ENCODE measurements at places on chromosomes 11 and 22.

GRCh38 chr22:46748908-46749675 lies 11.0 kb upstream of the CERK start:
- no peak for DNase-seq

DNA sequence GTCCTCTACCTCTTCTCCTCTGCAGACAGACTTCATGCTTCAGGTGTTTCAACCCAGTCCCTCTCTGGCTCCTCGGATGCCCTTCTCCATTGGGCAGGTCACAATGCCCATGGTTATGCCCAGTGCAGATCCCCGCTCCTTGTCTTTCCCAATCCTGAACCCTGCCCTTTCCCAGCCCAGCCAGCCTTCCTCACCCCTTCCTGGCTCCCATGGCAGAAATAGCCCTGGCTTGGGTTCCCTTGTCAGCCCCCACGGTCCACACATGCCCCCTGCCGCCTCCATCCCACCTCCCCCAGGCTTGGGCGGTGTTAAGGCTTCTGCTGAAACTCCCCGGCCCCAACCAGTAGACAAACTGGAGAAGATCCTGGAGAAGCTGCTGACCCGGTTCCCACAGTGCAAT lies 9.3 kb upstream of the BACE1-AS start:
- no peak for DNase-seq

GRCh38 chr11:119782739-119783072 lies 53.7 kb upstream of the NECTIN1 start:
- DNase-seq, result no peak

DNA sequence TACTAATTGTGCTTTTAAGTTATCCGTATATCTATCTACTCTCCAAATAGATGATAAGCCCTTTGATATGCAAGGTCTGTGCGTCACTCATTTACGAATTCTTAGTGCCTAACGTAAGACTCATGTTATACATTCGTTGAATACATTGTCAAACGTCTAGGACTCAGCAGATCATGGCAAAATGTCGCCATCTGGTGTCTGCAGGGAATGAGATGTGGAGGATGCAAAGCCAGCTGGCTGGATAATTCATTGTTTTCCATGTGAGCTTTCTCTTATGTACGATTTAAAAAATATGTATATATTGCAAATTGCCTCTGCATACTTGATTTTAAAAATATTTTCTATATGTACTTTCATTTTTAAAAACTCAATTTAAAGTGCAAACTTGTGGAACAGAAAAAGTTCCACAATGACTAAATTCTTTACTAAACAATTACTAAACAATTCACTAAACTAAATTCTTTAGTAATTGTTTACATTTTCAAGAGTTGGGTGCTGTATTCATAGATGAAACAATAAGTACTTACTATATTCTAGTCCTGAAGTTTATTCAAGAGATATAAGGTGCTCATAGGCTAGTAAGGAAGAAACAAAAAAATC lies 33.8 kb downstream of the ZNF202 start:
- peak; percentile 17 for DNase-seq

DNA sequence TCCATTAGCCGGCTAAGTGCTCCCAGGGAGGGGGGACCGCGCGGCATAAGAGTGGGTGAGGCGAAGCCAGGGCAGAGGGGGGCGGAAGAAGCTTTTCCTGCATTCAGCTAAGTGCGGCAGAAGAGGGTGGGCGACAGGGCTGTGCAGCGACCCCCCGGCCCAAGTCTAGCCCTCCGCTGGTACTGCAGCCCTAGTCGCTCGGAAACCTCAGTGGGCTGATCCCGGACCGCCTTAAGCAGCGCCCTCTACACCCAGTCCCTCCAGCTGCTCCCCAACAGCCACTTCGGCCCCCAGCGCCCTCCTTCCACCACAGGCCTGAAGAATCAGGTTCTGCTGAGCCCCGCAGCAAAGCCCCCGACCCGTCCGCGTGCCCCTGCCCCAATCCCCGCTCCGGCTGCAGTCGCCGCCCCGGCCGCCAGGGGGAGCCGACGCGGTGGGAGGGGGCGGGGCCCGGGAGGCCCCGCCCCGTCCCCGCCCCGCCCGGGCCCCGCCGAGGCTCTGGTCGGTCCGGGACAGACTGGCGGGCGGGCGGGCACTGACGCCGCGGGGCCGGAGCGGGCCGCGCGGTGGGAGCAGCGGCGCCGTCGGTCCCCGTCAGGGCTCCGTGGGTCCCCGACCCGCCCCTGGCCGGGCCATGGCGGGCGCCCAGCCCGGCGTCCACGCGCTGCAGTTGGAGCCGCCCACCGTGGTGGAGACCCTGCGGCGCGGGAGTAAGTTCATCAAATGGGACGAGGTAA lies at the start of gene PLCB3:
Gene PLCB3 (plus strand): TSS at position 515 of the 737 bp plus-strand sequence. CDS start 120 bp downstream, at position 635.
- DNase-seq, result no peak

DNA sequence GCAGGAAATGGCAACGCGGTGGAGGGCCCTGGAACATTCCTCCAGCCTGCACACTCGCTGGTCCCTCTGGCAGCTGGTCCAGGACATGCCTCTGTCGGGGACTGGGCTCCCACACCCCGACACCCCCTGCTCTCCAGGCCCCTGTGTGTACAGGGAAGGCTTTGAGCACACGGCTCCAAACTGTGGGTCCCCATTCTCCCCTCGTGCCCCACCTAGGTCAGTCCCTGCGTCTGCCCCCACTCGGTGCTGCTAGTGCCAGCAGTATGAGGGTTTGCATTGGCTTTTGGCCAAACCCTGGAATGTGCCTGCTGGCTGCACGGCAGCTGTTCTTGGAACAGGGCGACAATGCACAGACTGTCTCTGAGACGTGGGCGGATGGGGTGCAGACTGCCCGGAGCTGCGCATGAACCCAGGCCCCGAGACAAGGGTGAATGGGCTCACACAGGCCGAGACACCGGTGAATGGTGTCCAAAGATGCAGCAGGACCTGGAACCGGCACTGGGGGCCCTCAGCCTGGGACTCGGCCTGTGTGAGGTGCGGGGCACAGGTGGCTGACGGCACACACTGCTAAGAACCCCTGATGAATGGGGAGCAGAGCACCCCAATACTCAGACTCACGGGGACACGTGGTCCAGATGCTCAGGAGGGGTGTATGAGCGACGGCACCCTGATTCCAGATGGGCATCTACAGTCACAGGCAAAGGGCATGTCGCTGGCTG lies 7.5 kb upstream of the SYT8 start:
- DNase-seq, result peak; percentile 10

- DNase-seq, result no peak
Measured at GRCh38 chr11:22681281-22681812, 14.9 kb downstream of the GAS2 start.

DNA sequence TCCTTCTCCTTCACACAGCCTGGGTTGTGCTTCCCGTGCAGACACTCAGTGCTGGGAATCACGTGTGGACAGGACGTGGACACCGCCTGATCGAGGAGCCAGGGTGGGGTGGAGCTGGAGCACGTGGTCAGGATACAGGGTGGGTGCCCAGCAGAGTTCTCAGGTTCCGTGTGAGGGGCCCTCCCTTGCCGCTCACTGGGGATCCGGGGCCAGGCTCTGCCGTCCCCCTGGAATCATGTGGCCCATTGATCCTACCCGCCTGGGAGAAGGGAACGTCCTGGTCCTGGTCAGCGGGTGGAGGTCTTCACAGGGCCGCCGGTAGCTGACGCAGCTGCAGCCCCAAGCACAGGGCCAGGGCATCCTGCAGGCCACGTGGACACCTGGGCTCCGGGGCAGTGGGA lies 397.7 kb downstream of the TBC1D22A start:
- no peak for DNase-seq

GRCh38 chr11:85088286-85088685 lies 538.9 kb downstream of the DLG2 start:
- no peak for DNase-seq

- DNase-seq, result no peak
Measured at GRCh38 chr11:126263489-126263888, 5.2 kb downstream of the SRPRA start.

- DNase-seq, result no peak
Measured at GRCh38 chr11:38582756-38583155, 1984.7 kb upstream of the RAG2 start.

DNA sequence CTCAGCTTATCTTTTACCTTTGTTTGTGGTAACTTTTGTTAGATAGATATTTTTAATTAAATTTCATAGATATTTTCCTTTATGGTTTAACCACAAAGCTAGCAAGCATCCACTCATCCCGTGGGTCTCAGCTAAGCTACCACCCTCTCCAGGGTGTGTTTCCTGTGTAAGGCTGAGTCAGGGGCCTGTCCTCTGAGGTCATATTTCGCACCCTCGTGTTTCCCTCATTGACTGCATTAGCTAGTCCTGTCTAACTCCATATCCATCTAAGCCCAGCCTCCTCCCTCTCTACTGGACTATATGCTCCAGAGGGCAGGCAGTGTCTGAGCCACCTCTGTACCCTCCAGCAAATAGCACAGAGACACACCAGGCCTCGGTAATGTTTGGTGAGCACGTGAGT lies 16.7 kb downstream of the XRRA1 start:
- DNase-seq, result no peak

- no peak for DNase-seq
Measured at GRCh38 chr11:76596652-76597051, 73.9 kb downstream of the LRRC32 start.

DNA sequence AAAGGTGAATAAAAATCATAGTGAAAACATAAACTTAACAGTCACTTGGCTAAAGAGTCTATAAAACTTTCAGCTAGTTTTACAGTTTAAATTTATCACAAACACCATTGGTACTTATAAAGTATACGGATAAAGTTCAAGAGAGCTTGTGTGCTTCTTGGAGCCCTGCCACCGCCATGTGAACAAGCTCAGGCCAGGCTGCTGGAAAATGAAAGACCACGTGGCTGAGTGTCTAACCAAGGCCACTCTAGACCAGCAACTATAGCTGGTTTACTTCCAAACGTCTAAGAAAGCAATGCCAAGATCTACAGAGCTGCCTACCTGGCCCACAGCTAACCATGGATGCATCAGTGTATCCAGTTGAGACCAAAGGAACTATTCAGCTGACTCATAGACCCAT lies 66.3 kb upstream of the API5 start:
- no peak for DNase-seq

Measured in fibroblast of skin of left biceps (primary cell).